ENCODE measurements at places on chromosomes 7 and 10.

DNA sequence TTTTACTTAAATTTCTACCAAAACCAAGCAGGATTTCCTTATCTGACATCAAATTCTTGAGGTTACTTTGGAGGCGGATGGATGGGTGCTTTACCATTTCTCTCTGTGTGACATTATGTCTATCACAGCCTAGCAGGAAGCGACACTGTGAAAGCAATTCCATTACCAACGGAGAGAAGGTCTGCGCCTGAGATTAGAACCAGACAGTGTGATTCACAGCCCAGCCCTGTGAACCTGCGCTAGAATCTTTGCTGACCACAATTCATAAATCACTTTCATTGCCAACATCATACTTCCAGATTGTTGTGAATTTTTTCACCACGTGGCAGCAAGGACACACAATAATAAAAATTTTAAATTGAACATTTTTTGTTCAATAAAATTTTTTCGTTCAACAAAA lies 126.5 kb downstream of the CUBN start:
- peak; percentile 71 for DNase-seq

GRCh38 chr7:156764016-156764669 lies 123.6 kb downstream of the RNF32 start:
- peak; percentile 41 for DNase-seq

DNA sequence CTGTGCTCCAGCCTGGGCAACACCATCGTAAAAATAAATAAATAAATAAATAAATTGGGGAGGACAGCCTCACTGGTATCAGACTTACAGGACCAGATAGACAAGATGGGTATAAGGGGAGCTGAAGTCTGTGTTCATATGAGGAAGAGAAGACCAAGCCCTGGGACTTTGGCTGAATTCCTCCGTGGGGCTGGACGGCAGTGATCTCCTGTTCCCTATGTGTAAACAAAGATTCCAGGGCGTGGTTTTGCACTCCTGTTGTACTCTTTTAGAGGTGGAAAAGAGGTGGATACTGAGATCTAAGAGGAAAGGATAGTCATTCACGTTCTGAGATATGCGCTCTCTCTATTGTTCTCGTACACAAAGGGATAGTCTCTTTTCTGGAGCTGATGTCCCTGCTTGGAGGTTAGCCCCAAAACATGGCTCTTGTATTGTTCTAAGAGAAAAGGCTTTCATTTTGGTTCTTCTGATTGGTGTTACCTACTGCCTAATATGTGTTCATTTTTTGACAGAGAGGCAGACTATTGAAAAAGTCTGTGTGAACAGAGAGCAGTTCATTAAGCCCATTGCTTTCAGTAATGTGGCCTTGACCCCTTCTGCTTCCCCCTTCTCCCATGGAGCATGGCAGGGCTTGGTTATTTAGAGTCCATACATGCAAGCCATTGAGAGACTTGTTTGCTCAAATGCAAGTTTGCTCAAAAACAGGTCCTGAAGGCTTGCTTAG lies 12.3 kb downstream of the KCTD7 start:
- no peak for DNase-seq

DNA sequence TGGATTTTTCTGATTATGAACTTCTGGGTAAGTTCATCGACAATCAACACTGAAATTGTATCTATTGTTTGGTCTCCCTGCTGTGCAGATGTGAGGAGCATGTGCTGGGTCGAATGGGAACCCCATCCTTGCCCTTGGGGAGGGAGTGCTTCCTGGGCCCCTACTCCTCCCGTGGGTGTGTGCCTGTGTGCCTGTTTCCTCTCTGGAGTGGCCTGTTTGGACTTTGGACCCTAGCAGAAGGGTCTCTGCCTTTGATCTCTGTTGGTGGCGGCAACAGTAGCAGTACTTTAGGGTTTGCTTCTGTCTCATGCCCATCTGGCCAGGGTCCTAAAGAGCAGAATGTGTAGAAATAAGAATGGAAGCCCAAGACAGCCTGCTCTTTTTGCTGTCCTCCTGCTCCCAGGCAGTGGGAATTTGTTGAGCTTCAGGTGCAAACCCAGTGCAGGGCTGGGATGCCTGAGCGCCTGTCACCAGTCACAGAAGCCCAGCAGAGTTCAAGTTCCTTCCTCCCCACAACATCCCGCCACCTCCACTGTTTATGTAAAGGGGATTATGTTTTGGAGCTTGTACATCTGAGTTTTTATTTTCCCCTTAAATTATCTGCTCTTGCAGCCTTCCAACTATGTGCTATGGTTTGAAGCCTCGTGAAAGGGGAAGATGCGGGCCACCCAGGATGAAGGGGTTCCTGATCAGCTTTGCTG lies 1.5 kb upstream of the TACR2 start:
- no peak for DNase-seq

GRCh38 chr7:99115379-99115778 lies 28.5 kb downstream of the SMURF1 start:
- DNase-seq = no peak

GRCh38 chr7:38704041-38704547 lies 72.9 kb upstream of the AMPH start:
- DNase-seq = no peak

DNA sequence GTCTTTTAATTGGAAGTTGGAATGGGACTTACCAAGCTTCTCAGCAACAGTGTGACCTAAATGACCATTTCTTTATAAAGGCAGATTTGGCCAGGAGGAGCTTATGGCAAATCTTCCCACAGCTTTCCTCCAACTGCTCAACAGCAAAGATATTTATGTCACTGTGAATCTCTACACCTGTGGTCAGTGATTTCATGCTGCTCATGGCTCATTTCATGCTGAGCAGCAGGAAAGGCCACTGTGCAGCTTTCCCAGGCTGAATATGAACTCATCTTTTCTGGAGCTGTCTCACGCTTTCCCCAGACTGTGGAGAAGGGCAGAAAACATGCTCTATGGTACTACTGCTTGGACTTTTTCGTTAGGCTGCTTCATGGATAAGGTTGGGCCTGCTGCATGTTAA lies 29.8 kb downstream of the CALCR start:
- DNase-seq = no peak

GRCh38 chr7:44898039-44898438 lies 12.7 kb upstream of the PURB start:
- DNase-seq = no peak

GRCh38 chr10:117175215-117175900 lies 21.9 kb upstream of the KCNK18 start:
- DNase-seq = no peak

- DNase-seq = no peak
These were observed 35.0 kb downstream of the SH3PXD2A start for GRCh38 chr10:103820101-103821062.

DNA sequence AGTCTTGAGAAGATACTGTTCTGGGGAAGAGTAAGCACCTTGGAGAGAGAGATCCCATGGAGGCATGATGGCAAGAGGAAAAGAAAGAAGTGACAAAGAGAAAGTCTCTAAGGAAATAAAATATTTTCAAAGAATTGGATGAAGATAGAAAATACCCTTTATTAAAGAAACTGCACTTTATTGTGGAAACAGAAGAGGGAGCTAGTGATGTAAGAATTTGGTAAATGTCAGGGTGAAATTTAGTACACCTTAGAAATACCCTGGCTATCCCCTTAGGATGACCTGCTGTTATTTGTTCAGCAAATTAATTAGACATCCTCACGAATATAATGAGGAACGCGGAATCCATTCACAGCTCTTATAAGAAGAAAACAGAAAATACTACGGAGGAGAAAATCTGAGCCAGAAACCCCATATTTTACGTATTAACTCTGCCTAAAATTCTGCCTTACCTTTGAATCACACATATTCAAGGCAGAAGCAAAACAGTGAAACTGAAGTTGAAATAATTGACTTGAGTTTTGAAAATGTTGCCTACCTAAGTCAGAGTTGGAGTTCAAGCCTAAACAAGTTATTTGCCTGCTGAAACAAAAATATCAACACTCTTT lies 90.7 kb downstream of the TFPI2 start:
- DNase-seq = no peak

DNA sequence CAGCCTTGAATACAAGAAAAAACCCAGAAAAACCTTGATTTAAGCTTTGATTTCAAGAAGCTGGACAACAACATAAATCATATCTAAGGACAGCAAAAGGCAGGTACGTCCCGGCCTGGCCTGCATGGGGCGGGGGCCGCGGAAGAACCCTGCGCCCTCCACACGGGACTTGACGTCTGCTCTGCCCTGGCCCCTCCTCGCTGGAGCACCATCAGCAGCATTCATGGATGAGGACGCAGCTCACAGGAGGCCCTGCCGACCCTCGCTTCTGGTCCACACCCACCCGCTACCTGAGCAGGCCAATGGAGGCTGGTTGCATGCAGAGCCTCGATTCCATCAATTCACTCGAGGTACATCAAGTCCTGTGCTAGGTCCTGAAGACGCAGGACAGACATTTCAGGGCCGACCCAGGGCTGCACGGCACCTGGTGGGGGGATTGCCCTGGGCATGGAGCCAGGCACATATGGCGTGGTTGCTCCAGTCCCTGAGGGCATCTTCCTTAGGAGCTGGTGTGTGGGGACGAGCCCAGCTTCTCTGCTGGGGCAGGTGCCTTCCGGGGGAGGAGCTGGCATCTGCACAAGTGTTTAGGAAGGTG lies 63.1 kb upstream of the NKX6-2 start:
- peak; percentile 77 for DNase-seq

- DNase-seq = no peak
These were observed 14.2 kb downstream of the ZKSCAN1 start for GRCh38 chr7:100029596-100029995.

GRCh38 chr7:159040912-159041711 lies 103.6 kb downstream of the VIPR2 start:
- DNase-seq = no peak

Data from osteoblast (primary cell).